ENCODE measurements at places on chromosomes 3 and 15. TPM values are rescaled to one million over a fixed set of nuclear protein-coding genes. Genes with fewer than 3 reads are reported as not detected.
A peak's percentile ranks its signal among the peaks of the same experiment; 100 is the strongest.

The CD86 gene
- total RNA-seq: 0.15 TPM

DNA sequence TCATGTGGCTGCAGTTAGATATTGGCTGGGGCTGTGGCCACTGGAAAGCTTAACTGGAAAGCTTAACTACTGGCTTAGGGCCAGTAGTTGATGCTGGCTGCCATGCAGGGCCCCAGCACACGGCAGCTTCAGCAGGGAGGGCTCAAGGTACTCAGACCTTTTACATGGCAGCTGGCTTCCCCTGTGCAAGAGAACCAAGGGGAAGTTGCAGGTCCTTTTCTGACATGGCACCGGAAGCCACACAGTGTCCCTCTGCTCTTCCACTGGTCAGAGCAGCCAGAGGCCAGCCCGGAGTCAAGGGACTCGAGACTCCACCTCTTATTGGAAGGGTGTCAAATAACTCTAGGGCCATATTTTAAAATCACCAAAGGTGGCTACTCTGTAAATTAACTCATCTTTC, 24.5 kb downstream of the CCR9 start:
- no peak for DNase-seq

The CLDN18 gene
- not detected for total RNA-seq

The DAZL gene
- total RNA-seq: not detected

DNA sequence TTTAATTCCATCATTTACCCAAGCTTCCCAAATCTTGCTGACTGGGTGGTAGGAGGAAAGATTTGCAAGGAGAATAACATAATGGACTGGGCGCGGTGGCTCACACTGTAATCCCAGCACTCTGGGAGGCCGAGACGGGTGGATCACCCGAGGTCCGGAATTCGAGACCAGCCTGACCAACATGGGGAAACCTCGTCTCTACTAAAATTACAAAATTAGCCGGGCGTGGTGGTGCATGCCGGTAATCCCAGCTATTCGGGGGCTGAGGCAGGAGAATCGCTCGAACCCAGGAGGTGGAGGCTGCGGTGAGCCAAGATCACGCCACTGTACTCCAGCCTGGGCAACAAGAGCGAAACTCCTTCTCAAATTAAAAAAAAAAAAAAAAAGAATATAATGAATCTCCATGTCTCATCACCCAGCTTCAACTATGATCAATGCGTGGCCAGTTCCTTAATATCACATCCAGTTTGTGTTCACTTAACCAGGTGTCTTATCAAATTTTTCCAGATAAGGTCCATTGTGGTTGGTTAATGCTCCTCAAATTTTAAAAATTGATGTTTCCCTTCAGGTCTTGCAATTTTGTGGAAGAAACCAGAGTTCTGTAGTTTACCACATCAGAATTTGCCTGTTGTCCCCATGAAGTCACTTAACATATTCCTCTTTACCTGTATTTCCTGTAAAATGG, 1.3 kb upstream of the ABCF3 start:
- DNase-seq: no peak

GRCh38 chr15:47409600-47409999, 307.7 kb upstream of the SEMA6D start:
- no peak for DNase-seq

DNA sequence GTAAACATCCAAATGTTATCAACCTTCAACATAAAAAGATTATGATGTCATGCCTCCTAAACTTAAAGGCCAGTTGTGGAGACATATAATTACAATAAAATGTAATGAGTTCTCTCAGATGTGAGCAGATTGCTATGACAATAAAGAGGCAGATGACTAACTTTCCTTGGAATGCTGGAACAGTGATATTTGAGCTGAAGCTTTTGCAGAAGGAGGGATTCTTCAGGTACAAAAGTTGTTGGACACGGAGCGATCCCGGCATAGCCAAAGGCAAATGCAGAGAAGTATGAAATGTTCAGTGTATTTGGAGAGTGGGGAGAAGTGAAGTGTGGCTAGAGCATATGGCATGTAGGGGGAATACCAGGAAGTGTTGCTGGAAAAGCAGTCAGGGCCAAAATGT, 520.1 kb downstream of the FGF12 start:
- peak; percentile 35 for DNase-seq

The ASB14 gene
- total RNA-seq: not detected

DNA sequence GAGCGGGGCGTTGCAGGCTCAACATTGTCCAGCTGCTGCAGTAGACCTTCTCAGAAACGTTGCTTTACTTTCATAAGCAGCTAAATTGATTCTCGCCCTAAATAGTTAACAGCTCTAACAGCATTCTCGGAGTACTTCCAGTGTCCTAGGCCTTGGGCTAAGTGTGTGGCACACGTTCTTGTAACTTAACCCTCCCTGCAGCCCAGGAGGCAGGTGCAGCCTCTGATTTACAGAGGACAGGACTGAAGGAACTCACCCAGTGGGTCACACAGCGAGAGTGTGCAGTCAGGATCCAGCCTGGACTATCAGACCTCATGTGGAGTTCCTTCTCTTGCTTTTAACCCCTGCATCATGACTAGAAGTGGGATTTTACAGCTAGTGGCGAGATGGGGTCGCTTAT, 312.8 kb upstream of the C2CD4B start:
- no peak for DNase-seq

All from Daoy (cell line).